ENCODE measurements at places on chromosomes 5 and 9.
A peak's percentile ranks its signal among the peaks of the same experiment; 100 is the strongest.

DNA sequence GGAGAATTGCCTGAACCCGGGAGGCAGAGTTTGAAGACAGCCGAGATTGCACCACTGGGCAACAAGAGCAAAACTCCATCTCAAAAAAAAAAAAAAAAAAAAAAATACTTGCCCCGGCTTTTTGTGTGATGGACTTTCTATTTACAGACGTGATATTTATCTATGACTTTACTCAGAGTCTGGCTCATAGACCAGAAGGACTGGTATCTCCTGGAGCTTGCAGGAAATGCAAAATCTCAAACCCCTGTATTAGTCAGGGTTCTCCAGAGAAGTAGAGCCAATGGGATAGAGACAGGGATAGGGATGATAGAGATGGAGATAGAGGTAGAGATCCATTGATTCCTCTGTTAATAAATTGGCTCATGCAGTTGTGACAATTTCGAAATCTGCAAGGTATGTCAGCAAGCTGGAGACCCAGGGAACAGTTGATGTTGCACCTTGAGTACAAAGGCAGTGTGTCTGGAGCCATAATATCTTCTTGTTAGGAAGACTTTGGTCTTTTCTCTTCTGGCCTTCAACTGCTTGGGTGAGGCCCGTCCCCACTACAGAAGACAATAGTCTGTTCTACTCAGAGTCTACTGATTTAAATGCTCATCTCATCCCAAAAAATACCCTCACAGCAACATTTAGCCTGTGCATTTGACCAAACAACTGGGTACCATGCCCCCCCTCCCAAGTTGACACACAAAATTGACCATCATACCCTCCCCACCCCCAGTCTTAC is 195.4 kb upstream of the MSX2 start:
- no peak for DNase-seq

DNA sequence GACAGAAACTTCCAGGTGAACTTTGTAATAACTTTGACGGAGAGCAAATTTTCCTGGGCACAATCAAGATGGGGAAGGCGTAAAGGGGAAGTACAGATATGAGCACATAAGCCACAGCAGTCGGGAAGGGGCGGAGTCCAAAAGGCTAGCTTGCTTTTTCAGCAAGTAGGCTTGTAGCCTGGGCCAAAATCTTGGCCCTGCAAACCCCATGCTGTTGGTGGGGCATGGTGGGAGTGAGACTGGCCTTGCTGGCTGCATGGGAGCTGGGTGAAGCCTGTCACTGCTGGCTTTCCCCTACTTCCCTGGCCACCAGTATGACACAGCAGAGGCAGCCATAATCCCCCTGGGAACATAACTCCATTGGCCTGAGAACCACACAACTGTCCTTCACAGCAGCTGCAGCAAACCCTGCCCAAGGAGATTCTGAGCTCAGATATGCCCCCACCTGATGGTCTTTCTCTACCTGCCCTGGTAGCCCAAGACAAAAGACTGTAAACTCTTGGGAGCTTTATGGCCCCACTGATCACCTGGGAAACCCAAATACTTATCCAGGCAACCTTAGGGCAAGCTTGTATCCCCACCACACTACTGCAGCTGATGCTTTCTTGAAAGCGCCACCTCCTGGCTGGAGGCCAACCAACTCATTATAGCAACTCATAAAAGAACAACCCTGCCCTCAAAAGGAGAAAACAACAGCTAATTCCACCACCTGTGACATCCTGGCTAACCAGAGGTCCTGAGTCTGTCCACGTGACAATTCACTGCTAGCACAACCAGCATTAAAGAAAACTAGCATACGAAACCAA is 24.0 kb downstream of the DCTN4 start:
- no peak for DNase-seq

DNA sequence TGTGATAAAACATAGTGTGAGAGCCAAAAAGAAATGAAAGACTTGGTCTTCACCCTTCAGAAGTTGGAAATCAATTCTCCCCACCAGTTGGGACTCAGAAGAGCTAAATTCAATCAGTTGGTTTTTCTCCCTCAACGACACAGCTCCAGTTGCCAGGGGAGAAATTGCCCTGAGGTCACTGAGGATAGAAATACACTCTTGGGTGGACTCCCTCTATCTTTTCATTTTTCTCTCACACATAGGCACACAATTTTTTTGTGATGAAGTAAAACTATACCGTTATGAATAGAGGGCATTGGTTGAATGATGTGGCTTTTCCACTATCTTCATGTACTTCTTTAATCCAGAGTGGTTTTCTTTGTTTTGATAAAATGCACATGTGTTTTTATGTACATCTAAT is 80.2 kb downstream of the ZNF366 start:
- DNase-seq: no peak

- no peak for DNase-seq
Observed at GRCh38 chr9:70554881-70555280, 140.4 kb upstream of the KLF9 start.

DNA sequence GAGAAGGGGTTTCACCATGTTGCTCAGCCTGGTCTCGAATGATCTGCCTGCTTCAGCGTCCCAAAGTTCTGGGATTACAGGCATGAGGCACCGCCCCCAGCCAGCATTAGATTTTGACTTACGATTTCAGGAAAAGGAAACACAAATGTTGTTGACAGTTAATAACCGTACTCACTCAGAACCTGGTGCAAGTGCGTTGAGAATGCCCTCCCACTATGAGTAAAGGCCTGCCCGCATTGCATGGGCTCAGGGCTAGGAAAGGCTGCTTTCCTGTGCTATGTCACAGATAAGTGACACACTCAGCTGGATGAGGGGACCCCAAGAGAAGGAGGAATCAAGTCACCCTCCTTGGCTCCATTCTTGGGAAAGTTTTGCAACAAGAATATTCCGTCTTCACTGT is 42.4 kb downstream of the NDST1 start:
- DNase-seq: no peak

- peak; percentile 97 for DNase-seq
Observed at GRCh38 chr5:76790632-76791290, 28.1 kb upstream of the F2RL1 start.

DNA sequence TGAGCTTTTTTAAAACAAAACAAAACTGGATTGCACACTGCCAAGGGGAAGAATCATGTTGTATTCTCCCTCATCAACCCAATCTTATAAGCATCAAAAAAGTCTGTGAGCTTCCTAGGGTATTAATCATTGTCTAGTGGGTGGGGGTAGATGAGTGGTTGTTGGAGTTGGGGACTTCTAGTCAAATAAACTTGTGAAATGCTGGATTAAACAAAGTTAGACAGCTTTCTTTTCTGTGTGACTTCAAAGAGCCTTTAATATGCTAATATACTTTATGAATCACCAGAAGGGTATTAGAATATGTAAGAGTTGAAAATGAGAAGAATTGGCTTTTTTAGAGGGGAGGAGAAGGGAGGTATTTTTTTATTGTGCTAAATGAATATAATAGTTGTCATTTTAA is 87.7 kb downstream of the GALNT10 start:
- peak; percentile 69 for DNase-seq

GRCh38 chr9:132769906-132770769 is 99.9 kb downstream of the GTF3C4 start:
- DNase-seq: peak; percentile 65

DNA sequence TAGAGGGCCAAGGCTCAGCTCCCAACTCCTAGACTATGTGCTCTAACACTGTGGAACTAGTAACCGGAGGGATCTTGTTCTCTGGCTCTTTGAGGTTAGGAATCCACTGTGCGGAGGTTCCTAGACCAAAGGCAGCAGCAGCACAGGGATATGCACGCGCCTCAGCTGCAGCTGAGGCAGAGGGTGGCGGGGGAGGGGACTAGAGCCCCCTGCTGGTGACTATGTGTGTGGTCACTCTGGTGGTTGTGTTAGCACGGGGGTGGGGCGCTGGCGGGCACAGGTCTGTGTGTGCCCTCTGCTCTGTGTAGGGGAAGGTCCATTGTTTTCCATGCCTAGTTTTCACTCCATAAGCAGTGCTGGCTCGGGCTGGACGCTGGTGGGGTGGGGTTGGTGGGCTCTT is 458.0 kb upstream of the IZUMO3 start:
- DNase-seq: no peak

DNA sequence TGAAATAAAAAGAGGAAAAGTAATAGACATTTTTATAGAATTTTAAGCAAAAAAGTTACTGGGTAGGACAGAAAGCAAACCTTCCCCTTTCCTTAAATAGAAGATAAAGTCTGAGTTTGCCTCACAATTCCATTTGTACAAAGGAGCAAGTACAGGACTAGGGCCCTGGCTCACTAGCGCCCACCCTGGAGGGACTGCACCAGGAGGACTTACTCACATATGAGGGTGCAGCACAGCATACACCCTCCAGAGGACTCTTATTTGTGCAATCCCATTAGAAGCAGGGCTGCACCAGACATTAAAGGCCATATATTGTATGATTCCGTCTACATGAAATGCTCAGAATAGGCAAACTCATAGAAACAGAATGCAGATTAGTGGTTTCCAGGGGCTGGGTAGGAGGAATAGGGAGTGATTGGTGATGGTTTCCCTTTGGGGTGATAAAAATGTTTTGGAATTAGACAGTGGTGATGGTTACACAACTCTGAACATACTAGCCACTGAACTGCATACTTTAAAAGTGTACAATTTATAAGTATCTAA is 4.5 kb downstream of the REEP5 start:
- DNase-seq: peak; percentile 40

GRCh38 chr5:111425205-111425604 is 87.1 kb downstream of the STARD4 start:
- no peak for DNase-seq

GRCh38 chr9:115276621-115277020 is 158.7 kb upstream of the TNC start:
- DNase-seq: peak; percentile 8

- no peak for DNase-seq
Observed at GRCh38 chr9:129033216-129033615, 3.2 kb upstream of the MIGA2 start.

DNA sequence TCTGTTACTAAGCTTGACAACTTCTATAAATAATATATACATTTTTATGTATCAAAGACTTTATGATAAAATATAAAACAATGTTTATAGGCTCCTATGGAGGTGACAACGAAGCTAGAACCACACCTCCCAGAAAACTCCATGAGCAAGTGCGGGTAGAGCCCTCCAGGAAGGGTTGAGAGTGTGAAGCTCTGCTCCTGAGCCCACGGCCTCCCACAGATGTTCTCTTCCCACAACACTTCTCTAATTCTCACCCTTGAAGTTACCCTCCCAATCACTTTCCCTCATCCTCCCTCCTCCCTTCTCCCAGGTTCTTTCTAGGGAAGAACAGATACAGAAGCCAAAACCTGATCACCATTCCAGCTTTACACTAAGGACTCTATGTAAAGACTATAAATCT is 427.6 kb downstream of the SPOCK1 start:
- DNase-seq: no peak

- no peak for DNase-seq
Observed at GRCh38 chr5:167580608-167581007, 710.8 kb upstream of the WWC1 start.

DNA sequence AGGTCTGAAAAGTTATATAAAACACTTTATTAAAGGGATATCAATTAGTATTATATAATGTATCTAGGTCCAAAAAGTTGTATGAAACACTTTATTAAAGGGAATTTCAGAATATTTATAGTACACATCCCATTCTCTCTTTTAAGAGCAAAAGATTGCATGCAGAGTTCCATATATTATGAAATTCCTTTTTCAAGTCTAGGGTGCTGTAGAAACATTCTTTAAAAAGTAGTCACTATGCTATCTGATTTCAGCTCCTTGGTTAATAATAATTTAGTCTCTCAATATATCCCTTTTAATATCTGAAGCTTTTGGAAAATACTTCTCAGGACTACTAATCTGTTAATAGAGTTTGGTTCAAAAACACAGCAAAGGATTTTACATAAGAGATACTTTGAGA is 1496.1 kb upstream of the C9orf72 start:
- no peak for DNase-seq

GRCh38 chr9:114476891-114477469 is 28.3 kb downstream of the WHRN start:
- no peak for DNase-seq

DNA sequence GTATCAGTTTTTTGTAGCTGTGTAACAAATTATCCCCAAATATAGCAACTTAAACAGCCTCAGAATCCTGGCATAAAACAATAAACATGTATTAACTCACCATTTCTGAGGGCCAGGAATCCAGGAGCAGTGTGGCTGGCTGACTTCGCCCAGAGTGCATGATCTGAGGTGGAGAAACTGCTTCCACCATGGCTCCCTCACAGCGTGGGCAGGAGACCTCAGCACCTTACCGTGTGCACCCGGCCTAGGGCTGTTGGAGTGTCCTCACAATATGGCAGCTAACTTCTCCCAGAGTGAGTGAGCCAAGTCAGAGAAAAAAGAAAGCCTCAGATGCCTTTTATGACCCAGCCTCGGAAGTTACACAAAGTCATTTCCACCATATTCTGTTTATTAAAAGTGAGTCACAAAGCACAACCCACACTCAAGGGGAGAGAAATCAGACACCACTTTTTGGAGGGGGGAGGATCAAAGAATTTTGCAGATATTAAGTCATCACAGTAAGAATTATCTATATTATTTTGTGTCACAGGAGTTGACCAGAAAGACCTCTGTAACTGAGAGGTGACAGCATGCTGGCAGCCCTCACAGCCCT is 59.6 kb downstream of the TSTD2 start:
- DNase-seq: peak; percentile 10

- peak; percentile 38 for DNase-seq
Observed at GRCh38 chr5:6705088-6705487, 8.1 kb upstream of the TENT4A start.

GRCh38 chr5:19751326-19751725 is 236.7 kb downstream of the CDH18 start:
- DNase-seq: no peak

GRCh38 chr9:84140535-84141101 is 160.0 kb downstream of the RMI1 start:
- DNase-seq: peak; percentile 10

DNA sequence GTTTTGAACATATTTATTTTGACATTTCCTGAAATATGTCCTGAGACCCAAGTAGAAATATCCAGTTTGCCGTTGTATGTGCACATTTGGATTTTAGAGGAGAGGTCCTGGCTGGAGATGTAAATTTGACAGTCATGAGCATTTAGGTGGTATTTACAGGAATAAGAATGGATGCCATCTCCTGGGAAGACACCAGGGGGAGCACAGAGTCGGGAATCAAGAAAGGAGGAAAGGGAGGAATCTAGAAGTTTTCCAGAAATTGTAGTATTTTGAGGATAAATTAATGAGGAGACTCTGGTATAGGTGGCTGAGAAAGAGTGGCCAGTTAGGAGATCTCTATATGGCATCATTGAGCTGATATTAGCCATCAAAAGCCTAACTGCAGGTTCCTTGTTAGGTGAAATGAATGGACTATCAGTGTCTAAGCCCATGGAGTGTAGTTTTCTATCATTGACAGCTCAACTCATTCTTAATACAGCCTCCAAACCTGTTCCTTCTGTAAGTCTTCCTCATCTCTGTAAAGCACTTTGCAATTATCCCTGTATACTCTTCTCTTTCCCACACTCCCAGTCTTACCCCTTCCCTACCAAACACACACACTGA is 7.2 kb downstream of the GAPT start:
- DNase-seq: peak; percentile 44

- DNase-seq: peak; percentile 48
Observed at GRCh38 chr9:4985386-4986266, 554 bp downstream of the JAK2 start.
